ENCODE measurements at places on chromosomes 6 and 20.

GRCh38 chr20:54680872-54681619 is 205.7 kb downstream of the DOK5 start:
- no peak for DNase-seq

- no peak for DNase-seq
Observed at GRCh38 chr6:44132476-44132875, 5.1 kb downstream of the TMEM63B start.

GRCh38 chr6:105504706-105505105 is 101.8 kb upstream of the PREP start:
- DNase-seq = no peak

GRCh38 chr6:87714093-87714842 is 12.2 kb upstream of the AKIRIN2 start:
- no peak for DNase-seq

GRCh38 chr6:62150048-62150663 is 135.9 kb downstream of the KHDRBS2 start:
- no peak for DNase-seq

DNA sequence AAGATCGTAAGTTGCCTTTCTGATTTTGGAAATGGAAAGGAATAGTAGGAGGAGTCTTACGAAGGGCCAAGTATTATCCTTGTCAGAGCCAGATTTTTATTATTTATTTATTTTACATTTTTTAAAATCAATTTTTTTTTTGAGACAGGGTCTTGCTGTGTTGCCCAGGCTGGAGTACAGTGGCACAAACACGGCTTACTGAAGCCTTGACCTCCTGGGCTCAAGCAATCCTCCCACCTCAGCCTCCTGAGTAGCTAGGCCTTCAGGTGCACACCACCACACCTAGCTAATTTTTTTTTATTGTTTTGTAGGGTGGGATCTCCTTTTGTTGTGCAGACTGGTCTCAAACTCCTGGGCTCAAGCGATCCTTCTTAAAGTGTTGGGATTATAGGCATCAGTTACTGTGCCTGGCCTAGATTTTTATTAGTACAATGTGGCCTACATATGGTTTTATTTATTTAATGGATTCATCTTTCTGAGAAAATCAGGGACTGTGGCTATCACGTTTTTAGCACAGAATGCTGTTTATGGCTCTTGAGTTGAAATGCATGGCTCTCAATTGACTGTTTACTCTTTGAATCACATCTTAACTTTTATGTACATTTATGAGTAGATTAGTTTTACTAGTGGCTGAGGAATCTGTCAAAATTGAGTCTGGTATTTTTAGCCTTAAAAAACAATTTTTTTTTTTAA is 16.7 kb downstream of the CDC5L start:
- no peak for DNase-seq

DNA sequence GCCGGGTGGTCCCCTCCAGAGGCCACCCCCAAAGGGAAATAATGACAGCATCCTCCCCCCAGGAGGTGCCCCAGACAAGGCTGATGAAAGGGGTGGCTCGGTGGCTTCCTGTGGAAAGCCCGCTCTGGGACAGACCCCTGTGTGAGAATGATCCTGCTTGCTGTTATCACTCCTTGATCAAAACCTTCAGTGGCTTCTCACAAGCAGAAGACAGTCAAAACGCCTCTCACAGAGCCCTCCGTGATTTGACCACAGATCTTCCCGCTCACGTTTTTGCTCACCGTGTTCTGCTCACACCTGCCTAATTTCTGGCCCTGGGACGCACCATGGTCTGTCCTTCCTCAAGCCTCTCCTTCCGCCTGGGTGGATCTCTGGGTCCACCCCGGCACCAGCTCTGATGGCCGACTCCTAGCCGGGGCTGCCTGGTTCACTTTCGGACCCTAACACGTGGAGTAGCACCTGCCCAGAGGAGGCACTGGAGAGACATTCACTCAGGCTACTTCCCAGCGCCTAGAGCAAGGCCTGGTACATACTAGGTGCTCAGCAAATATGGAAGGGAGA is 210.4 kb downstream of the ANKRD60 start:
- DNase-seq = no peak

DNA sequence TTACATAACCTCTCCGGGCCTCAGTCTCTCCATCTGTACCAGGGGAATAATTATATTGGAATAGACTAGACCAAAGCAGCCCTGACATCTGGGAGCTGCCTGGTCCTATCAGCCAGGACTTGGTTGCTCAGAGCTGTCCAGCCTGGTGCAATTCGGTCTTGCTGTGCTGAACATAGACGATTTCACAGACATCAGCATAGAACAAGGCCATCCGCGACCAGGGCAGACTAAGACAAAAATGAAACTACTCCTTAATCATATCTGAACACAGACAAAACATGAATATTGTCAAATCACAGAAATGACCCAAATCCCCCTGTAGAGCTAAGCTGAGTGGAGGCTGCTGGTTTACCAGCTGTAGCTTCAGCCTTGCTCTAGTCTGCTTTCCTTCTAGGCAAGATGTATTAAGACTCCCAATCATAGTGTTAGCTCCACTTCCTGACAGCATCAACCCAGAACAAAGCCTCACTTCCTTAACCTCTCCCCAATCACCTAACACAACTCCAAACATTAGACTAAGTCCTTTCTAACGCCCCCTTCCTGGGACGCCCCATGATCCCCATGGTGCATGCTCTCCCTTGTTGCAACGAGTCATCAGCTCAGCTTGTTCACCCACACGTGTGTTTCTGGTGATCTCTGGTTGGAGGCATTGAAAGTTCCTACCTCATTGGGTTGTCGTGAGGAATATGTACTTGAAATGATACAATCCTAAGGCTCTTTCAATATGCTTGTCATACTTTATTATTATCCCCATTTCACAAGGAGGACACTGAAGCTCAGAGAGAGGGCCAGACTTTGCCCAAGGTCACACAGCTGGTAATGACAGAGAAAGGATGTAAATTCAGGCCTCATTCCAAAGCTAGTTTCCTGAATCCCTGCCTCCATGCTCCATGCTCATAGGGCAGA is 3.5 kb upstream of the MAPK13 start:
- DNase-seq = no peak

GRCh38 chr6:118752803-118753202 is 101.4 kb upstream of the CEP85L start:
- no peak for DNase-seq

DNA sequence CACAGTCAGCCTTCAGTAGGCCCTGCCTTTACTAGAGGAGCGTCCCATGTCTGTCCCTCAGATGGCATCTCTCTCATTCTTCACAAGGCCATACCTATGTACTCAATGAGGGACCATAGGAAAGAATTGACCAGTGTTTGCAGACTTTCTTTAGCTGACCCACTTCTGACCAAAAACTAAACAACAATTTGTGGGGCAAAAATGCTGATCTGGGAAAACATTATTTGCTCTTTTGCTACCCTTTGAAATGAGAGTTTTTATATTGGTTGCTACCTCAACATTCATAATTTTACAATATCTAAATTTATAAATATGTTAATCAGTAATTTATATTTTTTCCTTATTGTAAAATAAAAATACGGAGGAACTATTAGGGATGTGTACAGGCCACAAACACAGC is 539.4 kb upstream of the GJE1 start:
- no peak for DNase-seq

GRCh38 chr6:39378960-39379425 is 56.5 kb upstream of the KCNK16 start:
- DNase-seq = no peak

GRCh38 chr6:81023007-81023582 is 729.4 kb downstream of the TENT5A start:
- no peak for DNase-seq

- no peak for DNase-seq
Observed at GRCh38 chr6:44446626-44447300, 59.3 kb downstream of the CDC5L start.

- no peak for DNase-seq
Observed at GRCh38 chr20:62805155-62805710, 598 bp downstream of the OGFR start.

GRCh38 chr20:52975029-52975732 is 3.0 kb downstream of the TSHZ2 start:
- DNase-seq = no peak

- no peak for DNase-seq
Observed at GRCh38 chr6:41957117-41957516, 15.5 kb upstream of the CCND3 start.

DNA sequence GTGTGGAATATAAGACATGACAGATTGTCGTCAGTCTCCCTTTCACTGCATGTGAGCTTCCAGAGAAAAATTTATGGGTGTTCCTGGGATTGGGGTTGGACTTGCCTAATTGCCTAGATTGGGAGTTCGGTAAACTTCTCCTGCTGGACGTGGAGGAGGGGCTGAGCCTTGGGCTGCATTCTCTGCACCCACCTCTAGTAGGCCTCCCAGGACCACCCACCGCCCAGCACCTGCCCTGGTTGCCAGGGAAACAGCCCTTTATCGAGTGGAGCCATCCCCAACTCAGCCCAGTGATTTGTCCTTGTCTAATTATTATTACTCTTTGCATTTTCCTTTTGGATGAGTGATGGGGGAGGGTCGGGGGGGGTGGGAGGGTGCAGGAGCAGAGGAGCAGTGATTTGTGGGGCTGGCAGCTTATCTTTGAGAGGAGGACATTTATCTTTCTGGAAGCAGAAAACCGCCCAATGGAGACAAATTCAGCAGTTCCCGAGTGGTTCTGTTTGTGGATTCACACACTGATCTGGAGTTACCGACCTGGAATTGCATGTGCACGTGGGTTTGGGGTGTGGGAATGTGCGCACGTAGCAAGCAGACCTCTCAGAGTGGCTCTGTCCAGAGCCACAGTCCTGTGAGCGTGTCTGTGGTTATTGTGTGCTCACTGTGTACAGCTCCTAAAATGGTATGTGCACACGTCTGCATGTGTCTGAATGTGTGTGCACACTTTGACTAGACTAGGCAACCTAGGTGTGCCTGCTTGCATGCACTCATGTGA is 104.5 kb downstream of the DHX35 start:
- no peak for DNase-seq

- DNase-seq = no peak
Observed at GRCh38 chr6:75600768-75601167, 912 bp upstream of the SENP6 start.

GRCh38 chr6:154140743-154141142 is 101.7 kb downstream of the OPRM1 start:
- DNase-seq = no peak

DNA sequence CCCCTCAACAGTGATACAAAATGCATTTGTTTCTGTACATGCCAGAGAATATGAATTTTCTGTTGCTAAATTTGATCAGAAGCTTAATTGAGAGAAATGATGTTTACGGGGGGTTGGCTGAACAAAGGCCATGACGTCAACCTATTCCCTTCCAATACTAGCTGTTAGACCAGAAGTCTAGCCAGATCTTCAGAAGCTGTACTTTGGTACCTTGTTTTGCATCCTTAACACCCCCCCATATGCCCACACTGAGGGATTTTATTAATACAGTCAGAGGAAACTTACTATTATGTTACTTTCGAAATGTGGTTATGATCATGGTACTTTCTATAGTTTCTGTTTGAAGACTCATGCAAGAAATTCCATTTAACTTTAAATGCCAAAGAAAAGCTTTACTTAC is 3.1 kb downstream of the NCOA7 start:
- no peak for DNase-seq

DNA sequence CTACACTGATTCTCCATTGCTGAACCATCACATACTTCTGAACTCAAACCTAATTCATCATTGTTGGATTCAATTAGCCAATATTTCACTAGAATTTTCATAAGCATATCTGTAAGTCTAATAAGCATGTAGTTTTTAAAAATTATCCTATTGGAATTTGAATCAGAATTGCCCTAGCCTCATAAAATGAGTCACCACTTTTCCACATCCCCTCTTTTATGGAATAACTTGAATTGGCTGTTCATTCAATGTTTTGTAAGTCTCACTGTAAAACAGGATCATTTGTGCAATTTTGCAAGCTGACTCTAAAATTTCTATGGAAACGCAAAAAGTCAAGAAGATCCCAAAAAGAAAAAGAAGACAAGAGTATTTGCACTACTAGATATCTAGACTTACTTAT is 141.0 kb downstream of the HACE1 start:
- no peak for DNase-seq

GRCh38 chr6:83615025-83615999 is 93.6 kb downstream of the SNAP91 start:
- DNase-seq = no peak

GRCh38 chr20:17811628-17811965 is 111.8 kb downstream of the BANF2 start:
- no peak for DNase-seq

GRCh38 chr6:163414117-163414945 is at the start of gene QKI:
QKI (plus strand) TSS chr6:163414718; CDS start chr6:163415194, 476 bp downstream.
- DNase-seq = peak; percentile 71

- no peak for DNase-seq
Observed at GRCh38 chr20:19205981-19206396, 6.5 kb upstream of the SLC24A3 start.

DNA sequence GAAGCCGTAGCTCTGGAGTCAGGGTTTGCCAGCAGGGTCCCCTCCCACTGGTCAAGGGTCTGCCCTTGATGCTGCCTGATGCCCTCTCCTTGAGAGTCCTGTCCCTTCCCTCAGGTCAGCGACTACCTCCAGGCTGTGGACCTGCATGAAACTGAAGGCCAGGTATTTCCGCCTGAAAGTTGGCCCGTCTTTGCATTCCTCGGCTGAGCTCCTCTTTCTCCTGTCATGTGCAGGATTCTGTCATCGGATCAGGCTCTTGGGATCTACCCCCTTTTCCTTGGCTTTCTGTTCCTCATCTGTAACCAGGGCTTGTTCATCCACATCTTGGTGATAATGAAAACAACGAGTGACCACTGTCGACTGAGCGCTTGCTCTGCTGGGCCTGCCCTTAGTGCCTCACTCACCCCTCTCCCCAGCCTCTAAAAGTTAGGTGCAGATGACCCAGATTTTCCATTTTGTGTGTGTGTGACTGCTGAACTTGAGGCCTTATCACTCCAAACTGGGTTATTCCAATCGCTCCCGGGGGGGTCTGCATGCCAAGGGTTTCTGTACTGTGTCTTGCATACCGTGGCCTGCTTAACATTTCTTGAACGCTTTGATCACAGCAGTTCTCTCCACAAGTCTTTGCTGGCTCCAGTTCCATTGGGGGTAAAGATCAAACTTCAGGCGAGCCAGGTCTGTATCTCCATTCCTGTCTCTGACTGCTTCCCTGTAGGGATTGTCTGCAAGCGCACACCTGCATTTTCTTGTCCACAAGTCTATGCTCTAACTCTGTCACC is 81.6 kb downstream of the DTD1 start:
- DNase-seq = no peak

DNA sequence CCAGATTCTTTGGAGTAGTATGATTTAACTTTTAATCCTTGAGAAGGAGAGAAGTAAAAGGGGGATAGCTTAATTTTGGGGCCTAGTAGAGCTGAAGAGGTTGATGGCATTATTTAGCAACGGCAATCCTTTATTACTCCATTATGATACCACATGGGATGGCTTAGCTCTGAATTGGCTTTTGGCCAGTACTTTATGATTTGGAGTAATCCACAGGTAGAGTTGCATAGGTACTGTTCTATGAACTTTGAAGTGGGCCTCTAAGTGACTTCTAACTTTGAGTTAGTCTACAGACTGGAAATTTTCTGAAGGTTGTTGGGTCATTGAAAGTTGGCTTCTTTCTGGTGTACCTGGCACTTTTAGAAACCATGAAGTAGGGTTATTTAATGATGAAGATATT is 11.6 kb downstream of the YWHAB start:
- no peak for DNase-seq

Measured in activated effector memory CD4-positive, alpha-beta T cell treated with Interleukin-2 at 50 U/mL for 16 hours (primary cell).